Cerebellar cortex (tissue), 1 donor: ENCODE measurements at places on chromosomes 12 and 14.

DNA sequence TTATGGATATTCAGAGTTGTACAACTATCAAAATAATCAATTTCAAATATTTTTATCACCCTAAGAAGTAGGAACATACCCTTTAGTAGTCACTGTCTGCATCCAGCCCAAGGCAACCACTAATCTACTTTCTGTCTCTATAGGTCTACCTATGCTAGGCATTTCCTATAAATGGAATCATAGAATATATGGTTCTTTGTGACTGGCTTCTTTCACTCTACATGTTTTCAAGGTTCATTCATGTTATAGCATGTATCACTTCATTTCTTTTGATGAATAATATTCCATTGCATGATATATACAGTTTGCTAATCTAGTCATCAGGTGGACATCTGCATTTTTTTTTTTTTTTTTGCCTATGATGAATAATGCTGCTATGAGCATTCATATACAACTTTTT lies 112.4 kb downstream of the PPP1R12A start:
- DNase-seq: no peak

DNA sequence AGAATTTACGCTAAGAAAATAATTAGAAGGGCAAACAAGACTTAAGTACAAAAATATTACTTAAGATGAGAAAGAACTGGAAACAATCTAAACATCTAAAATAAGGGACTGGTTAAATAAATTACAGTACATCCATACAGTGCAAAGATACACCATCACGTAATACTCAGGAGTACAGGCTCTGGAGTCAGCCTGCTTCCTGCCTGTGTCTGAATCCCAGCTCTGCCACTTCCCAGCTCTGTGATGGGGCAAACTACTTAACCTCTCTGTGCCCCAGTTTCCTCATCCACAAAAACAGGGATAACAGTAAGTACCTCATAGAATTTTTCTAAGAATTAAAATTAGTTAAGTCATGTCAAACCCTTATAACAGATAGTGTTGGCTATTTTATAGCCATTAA lies 36.0 kb downstream of the PPTC7 start:
- DNase-seq: no peak

- no peak for DNase-seq
Measured at GRCh38 chr12:109736552-109737108, 23.0 kb downstream of the FAM222A start.

GRCh38 chr12:92921877-92922276 lies 7.2 kb downstream of the EEA1 start:
- no peak for DNase-seq

GRCh38 chr12:132393991-132394949 lies 64.9 kb upstream of the GALNT9 start:
- DNase-seq: no peak

DNA sequence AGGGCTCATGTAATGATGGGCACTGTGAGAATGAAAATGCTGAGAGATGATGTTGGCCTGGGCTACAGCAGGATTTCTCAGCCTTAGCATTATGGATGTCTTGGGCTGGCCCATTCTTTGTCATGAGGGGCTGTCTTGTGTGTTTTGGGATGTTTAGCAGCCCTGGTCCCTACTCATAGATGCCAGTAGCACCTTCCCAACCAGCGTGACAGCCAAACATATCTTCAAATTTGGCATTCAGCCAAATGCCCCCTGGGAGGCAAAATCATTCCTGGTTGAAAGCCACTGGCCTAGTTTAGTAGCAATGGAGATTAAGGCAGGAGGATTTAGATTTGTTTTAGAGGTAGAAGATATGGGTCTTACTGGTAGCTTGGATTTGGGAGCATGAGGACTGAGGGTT lies 26.6 kb downstream of the UBE3B start:
- peak; percentile 20 for DNase-seq

GRCh38 chr12:52771505-52771904 lies 5.6 kb downstream of the KRT76 start:
- no peak for DNase-seq

DNA sequence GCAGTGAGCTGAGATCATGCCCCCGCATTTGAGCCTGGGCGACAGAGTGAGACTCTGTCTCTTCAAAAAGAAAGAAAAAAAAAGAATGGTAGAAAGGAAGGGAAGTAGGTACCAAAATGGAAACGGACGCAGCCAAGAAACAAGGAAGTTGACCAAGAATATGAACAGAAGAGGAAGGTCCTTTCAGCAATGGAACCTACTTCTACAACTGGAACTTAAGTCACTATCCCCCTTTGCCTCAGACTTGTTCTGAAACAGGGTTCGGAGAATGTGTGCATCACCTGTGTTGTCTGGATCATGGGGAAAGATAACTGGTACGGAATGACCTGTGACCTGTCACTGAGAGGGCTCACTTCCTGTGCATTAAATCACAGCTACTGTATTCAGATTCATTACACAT lies 43.9 kb upstream of the RNASE1 start:
- no peak for DNase-seq

- DNase-seq: no peak
Measured at GRCh38 chr12:54437243-54437642, 18.2 kb upstream of the ITGA5 start.

GRCh38 chr14:26930576-26930975 lies 332.7 kb upstream of the NOVA1 start:
- no peak for DNase-seq

GRCh38 chr14:77761205-77761931 lies 412 bp upstream of the SNW1 start:
- DNase-seq: peak; percentile 61

DNA sequence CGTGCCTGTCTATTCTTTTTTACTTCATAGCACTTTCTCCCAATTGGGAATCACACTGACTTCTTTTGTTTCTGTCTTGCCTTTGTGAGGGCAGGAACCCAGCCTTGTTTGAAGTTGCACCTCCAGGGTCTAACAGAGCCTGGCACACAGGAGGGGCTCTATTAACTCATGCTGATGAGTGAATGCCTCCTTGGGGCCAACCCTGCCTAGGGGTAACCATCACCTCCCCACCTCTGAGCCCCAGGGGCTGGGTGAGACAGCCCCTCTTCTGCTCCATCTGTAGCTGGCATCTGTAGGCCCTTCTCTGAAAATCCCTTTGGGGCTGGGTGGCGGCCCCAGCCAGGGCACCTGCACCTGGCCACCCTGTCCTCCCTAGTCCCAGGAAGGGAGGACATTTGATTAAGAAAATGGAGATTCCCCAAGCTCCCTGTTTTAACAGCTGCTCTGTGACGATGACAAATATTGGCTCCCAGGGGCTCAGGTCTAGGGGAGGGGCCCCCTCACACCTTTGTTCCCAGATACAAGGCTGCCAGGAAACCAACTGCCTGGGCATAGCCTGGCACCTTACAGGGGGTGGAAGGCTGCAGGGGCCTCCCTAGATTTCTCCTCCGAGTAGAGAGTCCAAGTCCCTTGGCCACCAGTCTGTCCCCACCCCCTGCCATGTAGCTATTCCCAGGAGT lies 11.8 kb downstream of the TAMALIN start:
- no peak for DNase-seq

DNA sequence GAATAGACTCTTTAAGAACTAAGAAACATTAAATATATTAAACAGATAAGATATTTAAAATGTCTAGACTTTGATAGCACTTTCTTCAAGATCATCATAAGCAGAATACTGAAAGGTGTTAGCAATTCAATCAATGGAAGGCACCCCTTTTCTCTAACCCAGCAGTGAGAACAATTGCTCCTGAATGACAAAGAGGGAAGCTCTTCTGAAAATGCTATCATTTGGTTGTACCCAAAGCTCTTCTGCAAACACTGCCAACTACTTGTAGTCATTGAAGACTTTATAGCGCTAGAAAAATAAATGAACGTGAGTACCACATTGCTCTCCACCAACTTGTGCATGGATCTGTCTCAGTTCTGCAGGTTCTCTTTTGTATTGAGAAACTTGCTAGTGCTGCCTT lies 62.2 kb upstream of the LMO3 start:
- DNase-seq: no peak

GRCh38 chr14:72980863-72981262 lies 46.0 kb downstream of the ZFYVE1 start:
- DNase-seq: no peak

DNA sequence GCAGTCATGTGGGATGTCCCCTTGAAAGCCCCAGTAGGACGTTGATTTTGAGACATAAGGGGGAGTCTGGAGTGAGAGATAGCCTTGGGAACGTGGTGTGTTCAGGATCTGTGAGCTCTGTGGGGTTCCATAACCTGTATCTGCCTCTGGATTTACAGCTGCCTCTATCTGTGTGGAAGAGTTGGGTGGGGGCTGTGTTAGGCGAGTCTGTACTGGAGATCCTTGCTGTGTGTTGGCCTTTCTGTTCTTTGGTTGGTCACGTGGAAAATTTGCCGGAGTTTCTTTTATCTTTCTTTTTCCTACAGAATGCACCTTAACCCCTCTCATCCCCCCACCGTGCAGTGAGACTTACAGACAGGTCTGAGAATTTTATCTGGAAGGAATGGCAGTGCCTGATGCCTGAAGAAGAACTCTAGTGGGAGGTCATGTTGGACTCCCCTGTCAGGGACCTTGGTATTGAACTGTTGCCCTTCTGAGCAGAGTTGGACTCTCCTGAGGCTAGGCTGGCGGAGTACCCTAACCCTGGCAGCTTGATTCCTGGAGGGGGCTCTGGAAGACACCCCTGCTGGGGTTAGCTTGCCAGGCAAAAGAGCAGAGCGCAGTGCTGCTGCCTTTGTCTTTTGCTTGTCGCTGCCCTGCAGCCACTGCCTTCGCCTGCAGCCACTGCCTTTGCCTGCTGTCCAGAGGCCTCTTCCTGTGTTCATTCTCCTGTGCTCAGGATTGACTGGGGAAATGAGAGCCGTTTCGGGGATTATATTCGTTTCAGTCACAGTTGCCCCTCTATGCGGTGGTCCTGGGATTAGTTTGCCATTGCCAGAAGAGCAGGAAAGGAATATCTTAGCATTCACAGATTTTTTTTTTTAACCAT lies 34.1 kb downstream of the ZNF664 start:
- no peak for DNase-seq

GRCh38 chr12:48003226-48004052 lies 837 bp downstream of the COL2A1 start:
- DNase-seq: no peak

DNA sequence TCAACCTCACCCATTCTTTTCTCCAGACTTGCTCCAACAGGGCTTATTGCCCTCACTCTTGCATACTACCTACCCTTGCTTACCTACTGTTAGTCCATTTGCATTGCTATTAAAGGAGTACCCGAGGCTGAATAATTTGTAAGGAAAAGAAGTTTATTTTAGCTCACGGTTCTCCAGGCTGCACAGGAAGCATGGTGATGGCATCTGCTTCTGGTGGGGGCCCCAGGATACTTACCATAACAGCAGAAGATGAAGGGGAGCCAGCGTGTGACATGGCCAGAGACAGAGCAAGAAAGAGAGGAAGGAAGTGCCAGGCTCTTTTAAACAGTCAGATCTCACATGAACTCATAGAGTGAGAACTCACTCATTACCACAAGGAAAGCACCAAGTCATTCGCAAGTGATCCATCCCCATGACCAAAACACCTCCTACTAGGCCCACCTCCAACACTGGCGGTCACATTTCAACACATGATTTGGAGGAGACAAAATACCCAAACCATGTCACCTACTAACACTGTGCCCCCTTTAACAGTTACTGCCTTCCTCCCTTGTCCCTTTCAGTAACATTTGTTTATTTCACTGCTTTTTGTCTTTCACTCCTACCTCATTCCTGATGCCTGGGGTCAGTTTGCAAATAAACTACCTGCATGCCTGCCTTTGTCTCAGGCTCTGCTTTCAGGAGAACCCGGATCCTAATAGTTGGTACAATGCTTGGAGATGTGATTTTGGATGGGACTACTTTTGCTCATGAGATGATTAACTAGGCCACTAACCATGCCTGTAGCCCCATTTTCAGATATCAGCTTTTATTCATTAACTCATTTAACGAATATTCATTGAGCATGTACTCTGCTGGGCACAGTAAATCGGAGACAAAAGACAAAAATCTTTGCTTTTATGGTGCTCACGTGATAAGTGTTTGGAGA lies 41.6 kb upstream of the CSRP2 start:
- DNase-seq: no peak

GRCh38 chr12:117592588-117593305 lies 231.3 kb upstream of the NOS1 start:
- no peak for DNase-seq

DNA sequence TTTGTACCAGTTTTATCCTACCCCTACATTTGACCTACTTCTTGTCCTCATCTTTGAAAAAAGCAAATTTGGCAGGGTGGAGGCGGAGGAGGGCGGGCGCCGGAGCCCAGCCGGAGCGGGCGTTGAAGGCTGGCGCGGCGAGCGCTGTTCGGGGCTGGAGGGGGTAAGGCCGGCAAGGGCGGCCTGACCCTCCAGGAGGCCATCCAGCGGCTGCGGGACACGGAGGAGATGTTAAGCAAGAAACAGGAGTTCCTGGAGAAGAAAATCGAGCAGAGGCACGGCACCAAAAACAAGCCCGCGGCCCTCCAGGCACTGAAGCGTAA lies 27.2 kb downstream of the FBXO34 start:
- no peak for DNase-seq

DNA sequence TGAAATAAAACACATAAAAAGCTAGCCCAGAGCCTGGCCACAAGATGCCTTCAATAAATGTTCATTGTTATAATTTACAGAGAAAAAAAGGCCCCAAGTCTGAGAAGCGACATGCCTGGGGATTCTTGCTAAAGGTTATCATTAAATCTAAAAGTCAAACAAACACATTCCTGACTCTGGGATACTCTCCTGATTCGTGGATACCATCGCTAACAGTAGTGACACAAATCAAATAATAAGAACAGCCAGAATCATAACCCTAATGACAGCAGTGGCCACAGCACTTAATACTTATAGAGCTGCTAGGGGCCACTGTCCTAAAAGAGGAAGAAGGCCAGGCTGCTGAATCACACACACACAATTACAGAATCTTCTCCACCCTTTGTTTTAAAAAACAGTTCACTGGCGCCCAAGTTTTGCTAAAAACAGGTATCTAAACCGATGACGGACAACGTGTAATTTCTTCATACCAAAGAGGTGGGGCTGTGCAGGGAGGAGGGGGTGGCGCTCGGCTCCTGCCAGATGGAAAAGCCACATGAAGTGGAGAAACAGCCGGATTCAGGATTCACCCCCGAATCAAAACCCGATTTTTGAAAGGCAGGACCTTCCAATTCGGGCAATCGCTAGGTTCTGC lies 1.2 kb downstream of the CLIP1 start:
- DNase-seq: peak; percentile 71

DNA sequence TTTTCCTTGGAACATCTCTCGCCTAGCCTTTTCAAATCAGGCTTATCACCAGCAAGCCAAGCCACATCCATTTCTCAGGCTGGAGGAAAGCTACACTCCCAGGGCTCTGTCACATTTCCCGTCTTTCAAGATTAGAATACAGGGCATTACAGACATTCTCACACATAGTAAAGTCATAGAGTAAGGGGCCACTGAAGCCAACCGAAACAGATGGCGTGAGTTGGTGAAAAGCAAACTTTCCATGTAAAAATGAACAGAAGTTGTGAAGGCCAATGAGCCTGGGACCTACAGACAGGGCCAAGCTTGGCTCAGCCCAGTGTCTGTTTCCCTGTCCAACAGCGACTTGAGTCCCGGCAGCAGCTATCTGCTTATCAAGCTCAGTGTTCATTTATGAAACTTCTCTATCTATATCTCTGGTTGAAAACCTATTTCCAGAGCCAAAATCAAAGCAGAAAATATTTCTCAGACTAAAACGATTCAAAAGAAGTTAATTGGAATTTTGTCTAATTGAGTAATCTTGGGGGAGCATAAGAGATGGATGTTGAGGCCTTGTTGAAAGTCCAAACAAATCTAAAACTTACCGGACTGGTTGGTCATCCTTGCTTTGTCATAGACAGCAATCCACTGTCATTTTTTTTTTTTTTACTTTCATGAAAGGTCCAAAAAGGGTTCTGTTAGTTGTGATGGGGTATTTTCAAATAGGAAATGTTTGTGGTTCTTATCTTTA lies 105.6 kb downstream of the DAAM1 start:
- no peak for DNase-seq
